Stimulated activated CD8-positive, alpha-beta memory T cell treated with anti-CD3 and anti-CD28 coated beads, Interleukin-15, amount 100 ng/mL, for 48 hours (primary cell): ENCODE measurements at places on chromosomes 2 and 18.
A peak's percentile ranks its signal among the peaks of the same experiment; 100 is the strongest.

DNA sequence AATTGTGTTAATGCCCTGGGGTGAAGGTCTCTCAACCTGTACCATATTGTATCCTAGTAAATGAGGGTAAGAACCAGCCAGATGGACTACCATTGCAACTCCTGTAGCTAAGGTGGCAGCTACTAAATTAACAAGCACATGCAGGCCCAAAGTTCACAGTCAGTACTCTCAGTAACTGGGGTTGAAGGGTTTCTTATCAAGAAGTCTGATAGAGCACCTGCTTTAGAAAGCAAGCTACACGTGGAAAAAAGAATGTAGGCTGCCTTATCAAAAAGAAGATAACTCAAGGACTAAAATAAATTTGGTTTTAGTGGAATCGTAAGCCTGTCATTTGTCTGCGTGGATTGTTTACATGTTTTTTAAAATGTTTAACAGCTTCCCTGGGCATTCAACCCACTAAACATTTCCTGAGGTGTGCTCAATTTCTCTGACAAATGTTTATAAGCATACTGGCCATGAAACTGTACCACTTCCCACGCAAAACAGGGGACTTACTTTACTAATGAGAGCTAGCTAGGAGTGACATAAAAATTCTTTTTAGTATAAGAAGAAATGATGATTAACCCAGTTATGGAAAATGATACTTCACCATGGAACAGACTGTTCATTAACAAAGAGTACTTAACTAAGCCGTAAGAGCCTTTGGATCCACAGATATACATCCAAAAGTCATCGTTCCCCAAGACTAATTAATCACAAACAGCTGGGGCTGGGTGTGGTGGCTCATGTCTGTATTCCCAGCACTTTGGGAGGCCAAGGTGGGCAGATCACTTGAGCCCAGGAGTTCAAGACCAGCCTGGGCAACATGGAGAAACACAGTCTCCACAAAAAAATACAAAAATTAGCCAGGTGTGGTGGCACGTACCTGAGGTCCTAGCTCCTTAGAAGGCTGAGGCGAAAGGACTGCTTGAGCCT, 36.5 kb downstream of the LPIN2 start:
- DNase-seq: no peak

DNA sequence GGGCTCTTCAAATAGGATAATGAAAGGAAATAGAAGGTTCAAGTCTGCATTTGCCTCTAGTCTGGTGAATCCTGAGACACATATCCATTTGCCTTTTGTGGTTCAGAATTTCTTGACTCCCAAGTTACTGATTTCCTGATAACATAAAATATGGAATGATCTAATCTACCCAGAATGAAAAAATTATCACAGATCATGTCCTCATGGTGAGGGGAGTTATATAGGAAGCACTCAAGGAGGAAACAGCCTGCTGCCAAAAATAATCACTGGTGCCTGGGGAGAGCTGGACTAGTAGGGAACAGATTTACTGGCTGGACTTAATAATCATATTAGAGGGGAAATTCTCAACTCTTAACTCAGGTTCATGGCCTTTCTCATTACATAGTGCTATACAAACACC, 95.5 kb upstream of the STK17B start:
- no peak for DNase-seq

DNA sequence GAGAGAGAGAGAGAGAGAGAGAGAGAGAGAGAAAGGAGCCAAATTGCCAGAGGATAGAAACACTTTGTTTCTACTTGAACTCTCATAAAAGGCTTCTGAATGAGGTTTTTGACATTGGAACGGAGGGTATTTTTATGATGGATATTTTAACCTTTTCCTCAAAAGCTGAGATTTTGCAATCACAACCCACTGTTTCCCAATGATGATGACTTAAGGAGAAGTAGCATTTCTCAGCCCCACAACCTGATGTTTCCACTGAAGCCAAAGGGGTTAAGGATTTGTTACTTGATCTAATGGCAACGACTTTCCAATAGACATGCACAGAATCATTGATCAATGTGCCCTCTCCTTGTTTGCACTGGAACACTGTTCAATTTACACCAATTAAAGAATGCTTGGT, 67.1 kb upstream of the POU3F3 start:
- DNase-seq: no peak

DNA sequence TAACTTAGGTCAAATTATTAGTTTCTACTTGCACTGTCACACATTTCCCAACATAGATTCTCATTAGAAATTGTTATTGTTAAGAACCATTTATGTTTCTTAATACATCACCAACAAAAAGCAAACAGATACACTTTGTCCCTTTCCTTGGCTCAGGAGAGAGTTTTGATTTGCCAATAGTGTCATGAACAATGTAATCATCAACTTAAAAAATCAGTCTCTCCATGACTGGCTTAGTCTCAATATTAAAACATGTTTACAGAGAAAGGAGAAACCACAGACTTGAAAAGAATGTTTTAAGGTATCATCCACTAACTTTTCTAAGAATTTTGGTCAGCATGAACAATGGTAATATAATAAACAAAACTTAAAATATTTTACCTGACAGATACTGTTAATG, 416.5 kb upstream of the KCNH7 start:
- DNase-seq: no peak

- no peak for DNase-seq
These were observed 48.9 kb upstream of the NABP1 start for GRCh38 chr2:191629001-191629453.

GRCh38 chr2:929925-930324, 20.7 kb upstream of the SNTG2 start:
- no peak for DNase-seq

DNA sequence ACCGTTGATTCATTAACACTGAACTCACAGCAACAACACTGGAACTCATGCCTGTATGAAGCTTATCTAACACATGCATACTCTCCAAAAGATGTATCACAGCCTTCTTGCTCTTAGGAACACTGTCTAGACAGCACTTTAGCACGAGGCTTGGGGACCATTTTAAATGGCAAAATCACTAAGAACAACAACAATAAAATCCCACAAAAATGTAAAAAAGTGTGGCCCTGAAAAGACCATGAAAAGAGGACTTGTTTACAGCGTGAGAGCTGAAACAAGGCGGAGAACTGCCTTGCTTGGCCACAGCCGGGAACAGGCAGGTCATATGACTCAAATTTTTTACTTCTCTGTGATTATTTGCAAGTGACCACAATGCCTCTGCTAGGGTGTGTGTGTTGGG, 48.1 kb downstream of the CHN1 start:
- DNase-seq: no peak

DNA sequence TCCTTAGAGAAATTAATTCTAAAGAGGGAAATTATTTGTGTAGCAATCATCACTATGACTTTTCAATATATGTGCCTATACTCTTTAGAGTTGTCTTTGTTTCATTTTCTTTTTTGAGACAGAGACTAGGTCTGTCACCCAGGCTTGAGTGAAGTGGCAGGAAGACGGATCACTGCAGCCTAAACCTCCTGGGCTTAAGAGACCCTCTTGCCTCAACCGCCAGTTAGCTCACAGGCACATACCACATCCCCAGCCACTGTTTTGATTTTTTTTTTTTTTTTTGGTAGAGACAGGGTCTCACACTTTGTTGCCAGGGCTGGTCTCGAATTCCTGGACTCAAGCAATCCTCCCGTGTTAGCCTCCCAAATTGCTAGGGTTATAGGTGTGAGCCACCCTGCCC, 12.4 kb downstream of the YWHAQ start:
- peak; percentile 5 for DNase-seq

GRCh38 chr2:127658146-127658545, 12.2 kb downstream of the GPR17 start:
- no peak for DNase-seq

DNA sequence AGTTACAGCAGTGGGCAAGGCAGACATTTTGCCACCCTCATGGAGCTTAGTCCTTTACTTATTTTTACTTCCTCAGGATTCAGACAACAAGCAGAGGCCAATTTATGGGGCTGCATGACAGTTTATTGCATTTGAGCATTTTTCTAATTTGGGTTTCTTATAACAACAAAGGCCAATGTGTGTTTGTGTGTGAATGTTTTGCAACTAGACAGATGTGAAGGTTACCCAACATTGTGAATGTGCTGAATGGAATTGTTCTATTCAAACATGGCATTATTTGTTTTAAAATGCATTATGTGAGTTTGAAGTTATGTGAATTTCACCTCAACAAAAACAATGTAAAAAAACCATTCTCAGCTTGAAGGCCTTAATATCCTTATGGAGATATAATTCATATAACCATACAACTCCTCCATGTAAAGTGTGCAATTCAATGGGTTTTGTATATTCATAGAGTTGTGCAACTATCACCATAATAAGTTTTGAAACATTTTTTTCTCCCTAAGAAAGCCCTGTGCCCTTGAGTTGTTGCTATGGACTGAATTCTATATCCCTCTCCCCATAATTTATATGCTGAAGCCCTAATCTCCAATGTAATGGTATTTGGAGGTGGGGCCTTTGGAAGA, 57.3 kb downstream of the CCDC195 start:
- no peak for DNase-seq

DNA sequence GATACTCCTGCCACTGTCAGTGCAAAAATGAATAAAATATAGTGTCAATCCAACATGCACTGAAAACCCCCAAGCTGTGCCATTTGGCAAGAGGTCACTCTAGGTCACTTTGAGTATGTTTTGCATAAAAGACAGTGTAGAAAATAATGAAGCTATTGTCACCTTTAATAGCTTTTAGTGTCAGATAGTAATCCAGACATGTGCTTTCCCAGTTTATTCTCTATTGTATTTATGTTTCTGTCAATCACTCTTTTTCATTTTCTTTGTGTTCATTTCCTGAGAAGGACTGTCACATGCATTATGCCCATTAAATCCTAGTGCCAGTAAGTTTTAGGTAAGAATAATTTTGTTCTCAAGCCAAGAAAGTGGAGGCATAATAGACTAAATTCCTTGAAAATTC, 1073.9 kb upstream of the CDH2 start:
- no peak for DNase-seq

GRCh38 chr18:55988537-55988936, 400.5 kb upstream of the TCF4 start:
- DNase-seq: no peak

GRCh38 chr2:96523659-96524481, 12.7 kb upstream of the ARID5A start:
- no peak for DNase-seq

DNA sequence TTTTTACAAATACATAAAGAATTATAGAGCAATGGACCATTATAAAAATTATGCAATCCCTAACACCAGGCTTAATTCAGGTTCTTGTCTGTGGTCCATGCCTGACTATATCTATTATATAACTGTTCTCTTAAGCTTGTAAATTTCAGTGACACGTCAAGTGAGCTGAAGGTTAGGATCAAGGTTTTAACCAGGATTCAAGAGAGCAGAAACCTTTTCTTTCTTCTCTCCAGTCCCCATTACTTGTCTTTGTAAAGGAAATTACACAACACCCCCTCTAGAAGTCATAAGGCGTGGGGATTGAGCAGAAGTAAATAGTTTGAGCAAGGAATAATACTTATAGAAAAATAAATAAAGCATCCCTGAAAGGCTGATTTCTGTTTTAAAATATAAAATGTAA, 122.0 kb downstream of the ZNF521 start:
- no peak for DNase-seq

DNA sequence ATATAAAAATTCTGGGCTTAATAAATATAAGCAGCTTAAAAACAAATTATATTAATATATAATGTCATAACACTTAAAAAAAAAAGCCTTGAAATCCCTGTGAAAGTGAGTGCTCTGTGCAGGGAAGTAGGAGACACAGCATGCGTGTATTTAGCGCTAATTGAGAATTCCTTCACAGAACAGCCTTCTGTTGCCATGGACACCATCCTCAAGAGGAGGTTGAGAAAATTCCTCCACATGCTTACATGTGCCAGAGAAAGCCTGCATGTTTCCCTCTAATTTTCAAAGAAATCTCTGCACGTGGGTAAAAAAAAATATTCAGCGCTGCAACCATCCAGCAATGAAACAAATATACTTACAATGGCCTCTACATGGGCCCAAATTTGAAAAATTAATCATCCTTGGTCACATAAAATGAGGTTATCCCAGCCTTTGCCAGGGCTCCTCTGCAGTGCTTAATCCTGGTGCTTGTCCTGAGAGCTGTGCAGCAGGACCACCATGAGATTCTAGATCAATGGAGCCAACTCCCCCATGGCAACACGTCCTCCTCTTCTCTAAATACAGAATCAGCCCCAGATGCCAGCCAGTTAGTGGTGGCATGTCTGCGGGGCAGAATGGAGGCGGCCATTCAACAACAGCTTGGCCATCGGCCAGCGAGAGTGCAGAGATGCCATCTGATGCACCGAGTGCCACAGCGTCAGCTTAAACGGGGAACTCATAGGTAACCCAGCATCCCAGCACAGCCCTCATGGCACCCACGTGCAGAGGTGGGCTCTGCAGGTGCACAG, 228.0 kb downstream of the MYT1L start:
- DNase-seq: no peak

DNA sequence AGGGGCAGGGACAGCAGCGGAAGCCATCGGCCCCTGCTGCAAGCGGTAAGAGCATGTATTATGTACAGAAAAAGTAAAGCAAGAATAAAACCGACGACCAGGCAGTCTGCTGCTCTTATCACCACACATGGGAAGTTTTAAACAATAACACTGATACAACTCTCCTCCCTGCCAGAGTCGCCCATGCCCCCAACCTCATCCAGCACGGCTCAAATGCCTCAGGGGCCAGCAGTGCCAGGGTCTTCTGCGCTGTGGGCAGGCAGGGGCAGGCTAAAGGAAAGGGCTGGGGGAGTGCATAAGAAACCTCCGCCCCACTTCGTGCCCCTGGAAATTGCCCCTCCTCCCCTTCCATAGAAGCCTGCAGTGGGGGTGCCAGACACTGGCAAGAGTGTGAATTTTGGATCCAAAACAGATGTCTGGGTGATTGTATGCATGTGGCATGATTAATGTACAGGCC, 10.1 kb downstream of the TEX51 start:
- no peak for DNase-seq

DNA sequence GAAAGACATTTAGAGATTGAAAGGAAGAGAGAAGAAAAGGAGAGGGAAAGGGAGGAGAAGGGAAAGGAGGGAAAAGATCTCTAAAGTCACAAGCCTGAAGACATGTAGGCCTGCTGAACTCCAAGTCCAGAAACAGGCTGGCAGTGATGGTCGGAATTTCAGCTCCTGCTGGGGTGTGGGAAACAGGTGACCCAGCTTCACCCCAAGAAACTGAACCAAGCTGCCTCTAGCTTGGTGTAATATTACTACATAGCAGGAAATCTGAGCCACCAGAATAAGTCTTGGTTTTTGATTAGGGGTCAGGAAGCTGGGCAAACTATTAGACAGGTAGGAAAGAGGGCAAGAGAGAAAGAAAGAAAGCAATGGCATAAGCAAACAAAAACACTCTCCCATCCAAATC, 185.8 kb downstream of the PDE11A start:
- DNase-seq: no peak

DNA sequence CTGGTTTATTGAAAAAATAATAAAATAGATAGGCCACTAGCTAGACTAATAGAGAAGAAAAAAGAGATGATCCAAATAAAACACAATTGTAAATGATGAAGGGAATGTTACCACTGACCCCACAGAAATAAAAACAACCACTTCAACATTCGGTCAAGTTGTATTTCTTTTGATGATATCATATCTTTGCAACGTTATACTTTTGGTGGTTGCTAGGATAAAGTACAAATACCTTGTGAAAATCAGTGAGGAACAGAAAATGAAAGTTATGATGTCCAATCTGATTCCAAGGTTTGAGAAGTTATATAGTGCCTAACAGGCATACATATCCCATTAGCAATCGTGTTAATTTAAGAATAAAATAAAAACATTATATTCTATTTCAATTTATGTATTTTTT, 6.6 kb upstream of the ASNSD1 start:
- DNase-seq: no peak
